ENCODE measurements at places on chromosomes 7 and 10. TPM values are rescaled to one million over a fixed set of nuclear protein-coding genes. Genes with fewer than 3 reads are reported as not detected.

- DNase-seq, result no peak
Measured at GRCh38 chr10:13483073-13483472, 45.7 kb downstream of the BEND7 start.

- DNase-seq, result peak; percentile 94
Measured at GRCh38 chr10:21525367-21526187, at the start of gene SKIDA1. Gene SKIDA1 (minus strand): TSS chr10:21525682. CDS start chr10:21517822, 7,860 bp downstream.

DNA sequence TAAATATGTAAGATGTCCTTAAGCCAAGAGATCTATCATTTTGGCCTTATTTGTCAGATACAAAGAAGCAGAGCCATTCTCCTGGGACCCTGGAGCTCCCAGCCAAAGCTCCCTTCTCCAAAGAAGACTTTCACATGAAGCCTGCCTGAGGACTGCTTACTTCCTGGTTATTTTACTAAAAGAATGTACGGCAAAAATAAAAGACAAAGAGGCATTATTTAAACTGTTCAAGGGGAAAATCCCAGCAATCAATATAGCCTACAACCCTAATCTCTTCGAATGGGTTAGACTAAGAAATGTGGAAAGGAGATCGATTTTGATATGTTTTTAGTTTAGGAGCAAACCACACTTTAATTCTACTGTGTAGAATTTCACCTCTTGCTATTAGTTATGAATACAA, 237.9 kb upstream of the CTBP2 start:
- no peak for DNase-seq

- no peak for DNase-seq
Measured at GRCh38 chr7:27108390-27109127, 6.1 kb upstream of the HOXA2 start.

DNA sequence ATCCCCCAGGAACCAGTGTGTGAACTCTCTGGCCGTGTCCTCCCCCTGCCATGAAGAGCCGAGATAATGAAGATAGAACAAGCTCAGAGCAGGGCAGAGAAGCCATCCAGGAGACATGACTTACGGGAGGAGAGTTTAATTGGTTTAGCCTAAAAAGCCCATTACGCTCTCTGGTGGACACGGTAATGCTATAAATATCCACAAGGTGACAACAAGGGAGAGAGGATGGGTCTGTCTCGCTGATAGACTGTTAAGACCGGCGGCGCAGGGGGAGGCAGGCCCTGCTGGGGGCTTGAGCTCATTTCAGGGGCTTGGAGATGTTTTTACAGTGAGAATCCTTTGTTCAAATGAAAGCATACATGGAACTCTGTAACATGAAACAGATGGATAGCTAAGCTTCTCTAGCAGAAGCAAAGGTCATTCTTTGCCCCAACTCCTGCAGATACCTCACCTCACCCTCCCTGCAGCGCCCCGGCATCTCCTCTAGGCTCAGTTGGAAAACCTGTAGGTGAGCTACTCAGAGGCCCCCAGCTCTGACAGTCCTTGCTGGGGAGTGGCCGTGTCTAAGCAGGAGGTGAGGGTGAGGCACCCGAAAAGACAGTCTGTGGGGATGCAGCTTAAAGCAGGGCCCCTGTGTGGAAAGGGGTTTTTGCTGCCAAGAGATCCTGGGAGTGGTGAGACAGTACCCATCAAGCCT, 40.8 kb upstream of the LOXL4 start:
- no peak for DNase-seq

DNA sequence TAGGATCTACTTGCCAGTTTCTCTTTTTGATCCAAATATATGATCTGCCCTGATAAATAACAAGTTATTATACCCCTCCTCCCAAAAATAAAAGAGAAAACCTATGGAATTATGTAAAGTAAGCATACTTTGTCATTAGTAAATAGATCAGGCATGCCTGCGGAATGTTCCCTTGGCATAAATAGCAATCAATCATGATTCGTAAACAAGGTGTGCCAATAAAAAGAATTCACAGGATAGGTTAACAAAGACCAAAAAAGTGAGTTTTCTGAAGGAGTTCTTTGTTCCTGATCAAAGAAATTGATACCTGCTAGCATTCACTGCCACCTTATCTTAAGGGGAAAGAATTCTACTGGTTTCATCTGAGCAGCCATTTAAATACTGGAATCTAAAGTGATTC, 11.9 kb downstream of the ITGB1 start:
- DNase-seq, result no peak

GRCh38 chr10:120996456-120997034, 145.4 kb downstream of the WDR11 start:
- DNase-seq, result no peak

DNA sequence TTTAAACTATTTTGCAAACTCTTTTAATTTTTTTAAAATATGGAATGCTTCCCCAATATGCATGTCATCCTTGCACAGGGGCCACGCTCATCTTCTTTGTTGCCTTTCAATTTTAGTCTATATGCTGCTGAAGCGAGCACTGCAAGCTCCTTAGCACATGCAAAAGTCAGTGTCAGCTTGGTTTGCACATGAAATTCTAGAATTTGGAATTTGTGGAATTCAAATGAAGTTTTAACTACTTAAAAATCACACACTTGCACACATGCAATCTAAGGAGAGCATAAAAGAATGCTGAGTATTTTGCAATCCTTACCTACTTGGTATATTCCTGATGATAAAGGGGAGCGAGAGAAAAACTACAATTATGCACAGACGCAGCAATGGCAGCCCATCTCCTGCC, 78.3 kb upstream of the ATP6V0A4 start:
- DNase-seq, result no peak

TRIM73 gene
- 1.3 TPM for total RNA-seq

GATA3 gene
- total RNA-seq, result 1.1 TPM

OPN4 gene
- 0.25 TPM for total RNA-seq

PKD2L1 gene
- not detected for total RNA-seq

ATE1 gene
- total RNA-seq, result 36.9 TPM

SLC18A3 gene
- not detected for total RNA-seq

All from left ventricle myocardium superior (tissue), 1 donor.